ENCODE measurements at places on chromosomes 5 and 9.

GRCh38 chr9:21031091-21031807, at the start of gene HACD4:
Gene HACD4, minus strand, starts transcription at chr9:21031640. Its CDS starts 50 bp downstream, at chr9:21031590.
- DNase-seq = peak; percentile 72

DNA sequence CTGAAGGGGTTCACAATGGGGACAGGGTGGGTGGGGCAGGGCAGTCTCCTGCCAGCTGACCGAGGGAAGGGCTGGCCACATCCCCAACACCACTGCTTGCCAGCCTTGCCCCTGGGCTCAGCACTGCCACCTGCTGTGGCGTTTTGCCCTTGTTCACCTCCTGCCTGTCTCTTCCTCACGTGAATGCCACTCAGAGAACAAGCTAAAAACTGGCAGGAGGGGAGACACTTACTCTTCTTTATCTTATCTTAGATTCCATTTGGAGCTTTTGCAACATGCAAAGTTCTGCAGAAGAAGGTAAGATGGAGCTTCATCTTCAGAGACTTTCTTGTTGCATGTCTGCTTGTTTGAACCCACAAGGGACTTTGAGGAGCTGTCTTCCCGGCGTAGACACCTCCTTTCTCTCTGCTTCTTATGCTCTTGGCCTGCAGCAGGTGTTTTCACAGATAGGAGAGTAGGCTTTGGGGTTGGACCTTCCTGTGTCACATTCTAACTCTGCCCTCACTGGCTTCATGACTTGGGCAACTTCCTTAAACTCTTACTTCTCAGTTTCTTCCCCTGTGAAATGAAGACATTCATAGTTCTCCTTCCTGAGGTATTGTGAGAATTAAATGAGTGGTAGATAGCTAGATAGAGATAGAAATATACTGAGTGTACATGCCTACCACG, 4.1 kb downstream of the LRSAM1 start:
- peak; percentile 28 for DNase-seq

- no peak for DNase-seq
These were observed 177.9 kb downstream of the CETN3 start for GRCh38 chr5:90231688-90232087.

GRCh38 chr5:14272548-14273205, 129.5 kb downstream of the TRIO start:
- no peak for DNase-seq

GRCh38 chr9:132443951-132444607, 34.1 kb downstream of the CFAP77 start:
- DNase-seq = no peak

GRCh38 chr5:74641735-74642542, 1.4 kb upstream of the ENC1 start:
- peak; percentile 91 for DNase-seq

GRCh38 chr9:124342402-124342775, 72.9 kb downstream of the PSMB7 start:
- DNase-seq = no peak

- DNase-seq = no peak
These were observed 415.4 kb downstream of the CDH9 start for GRCh38 chr5:26622947-26623346.

- no peak for DNase-seq
These were observed 252.7 kb upstream of the GRIA1 start for GRCh38 chr5:153237671-153238332.

- DNase-seq = no peak
These were observed 64.0 kb upstream of the RANBP6 start for GRCh38 chr9:6079386-6079785.

- DNase-seq = peak; percentile 87
These were observed 13.2 kb upstream of the C5orf58 start for GRCh38 chr5:170219615-170220014.

- no peak for DNase-seq
These were observed 19.2 kb downstream of the GADD45G start for GRCh38 chr9:89623925-89624420.
